Peyer's patch (tissue), 4 donors: ENCODE measurements at places on chromosomes 2 and 18.

DNA sequence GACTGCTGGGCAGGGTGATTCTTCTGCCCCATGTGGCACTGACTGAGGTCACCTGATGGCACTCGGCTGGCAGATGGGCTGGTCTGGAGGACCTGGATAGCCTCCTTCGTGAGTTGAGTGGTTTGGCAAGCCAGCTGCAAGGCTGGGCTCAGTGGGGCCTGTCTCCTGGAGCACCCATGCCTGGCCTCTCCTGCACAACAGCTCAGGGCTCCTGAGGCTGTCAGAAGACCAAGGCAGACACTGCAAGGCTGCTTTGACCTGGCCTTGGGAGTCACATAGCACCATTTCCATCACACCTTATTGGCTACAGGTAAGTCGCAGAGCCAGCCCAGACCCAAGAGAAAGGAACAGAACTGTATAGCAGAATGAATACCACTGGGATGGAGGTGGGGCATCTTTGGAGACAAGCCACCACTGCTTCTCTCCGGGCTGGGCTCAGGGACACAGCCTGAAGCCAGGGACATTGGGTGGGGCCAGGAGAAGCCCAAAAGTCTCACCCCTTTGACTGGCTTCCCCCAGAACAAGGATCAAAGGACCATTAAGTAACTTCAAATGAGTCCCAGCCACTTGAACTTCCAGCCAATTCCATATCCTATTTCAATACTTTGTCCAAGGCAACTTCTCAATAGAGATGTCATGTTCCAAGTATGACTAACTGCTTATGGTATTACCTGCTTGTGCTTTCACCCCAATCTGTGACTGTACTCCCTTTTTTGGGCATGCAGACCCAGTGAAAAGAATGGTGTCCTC lies 156.3 kb downstream of the CABLES1 start:
- no peak for DNase-seq

DNA sequence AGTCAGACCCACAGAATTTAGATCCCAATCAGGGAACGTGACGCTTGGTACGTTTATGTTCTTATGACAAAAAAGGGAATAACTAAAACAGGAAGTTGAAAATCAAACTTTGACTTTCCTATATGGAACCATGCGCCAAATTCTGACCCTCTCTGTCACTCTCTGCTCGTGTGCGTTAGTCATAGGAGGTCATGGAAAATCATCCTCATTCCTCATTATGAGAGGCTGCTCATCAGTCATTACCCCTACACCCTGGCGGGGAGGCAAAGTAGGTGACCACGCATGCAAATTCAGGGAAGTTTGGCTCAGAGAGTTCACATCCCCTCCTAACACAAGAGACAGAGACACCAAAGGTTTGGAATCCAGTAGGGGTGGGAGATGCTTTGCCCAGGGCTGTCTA lies 15.5 kb downstream of the IL1F10 start:
- DNase-seq: no peak

DNA sequence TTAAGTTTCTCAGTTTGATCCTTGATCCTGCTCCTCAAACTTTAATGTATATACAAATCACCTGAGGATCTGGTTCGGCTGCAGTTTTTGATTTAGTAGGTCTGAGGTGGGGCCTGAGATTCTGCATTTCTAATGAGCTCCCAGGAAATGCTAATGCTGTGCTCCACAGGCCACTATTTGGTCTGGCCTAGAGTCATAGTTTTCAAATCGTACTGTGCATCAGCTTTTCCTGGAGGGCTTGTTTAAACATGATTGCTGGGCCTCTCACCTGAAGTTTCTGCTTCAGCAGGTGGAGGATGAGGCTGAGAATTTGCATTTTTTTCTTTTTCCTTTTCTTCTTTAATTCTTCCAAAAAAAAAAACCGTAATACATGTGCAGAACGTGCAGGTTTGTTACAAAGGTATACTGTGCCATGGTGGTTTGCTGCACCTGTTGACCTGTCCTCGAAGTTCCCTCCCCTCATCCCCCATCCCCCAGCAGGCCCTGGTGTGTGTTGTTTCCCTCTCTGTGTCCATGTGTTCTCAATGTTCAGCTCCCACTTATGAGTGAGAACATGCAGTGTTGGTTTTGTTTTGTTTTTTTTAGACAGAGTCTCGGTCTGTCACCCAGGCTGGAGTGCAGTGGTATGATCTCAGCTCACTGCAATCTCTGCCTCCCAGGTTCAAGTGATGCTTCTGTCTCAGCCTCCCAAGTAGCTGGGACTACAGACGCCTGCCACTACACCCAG lies 42.2 kb upstream of the CD28 start:
- no peak for DNase-seq

GRCh38 chr2:160666154-160667060 lies 172.8 kb upstream of the RBMS1 start:
- DNase-seq: no peak

DNA sequence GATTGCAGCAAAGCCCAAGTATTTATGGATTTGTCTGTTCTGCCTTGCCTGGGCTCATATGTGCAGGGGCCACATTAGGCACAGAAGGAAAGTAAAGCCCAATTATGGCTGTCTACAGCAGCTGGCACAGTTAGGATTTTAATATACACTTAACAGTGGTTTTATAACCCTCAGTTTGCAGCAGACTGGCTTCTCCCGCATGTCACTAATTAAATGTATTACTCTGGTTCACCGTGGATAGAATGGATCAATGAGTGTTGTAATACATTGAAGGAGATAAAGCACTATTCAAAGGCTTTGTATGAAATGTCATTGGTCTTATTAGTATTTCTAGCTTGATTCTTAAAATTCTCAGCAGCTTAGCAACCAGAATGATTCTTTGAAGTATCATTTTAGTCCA lies 320.2 kb downstream of the KCNS3 start:
- no peak for DNase-seq

DNA sequence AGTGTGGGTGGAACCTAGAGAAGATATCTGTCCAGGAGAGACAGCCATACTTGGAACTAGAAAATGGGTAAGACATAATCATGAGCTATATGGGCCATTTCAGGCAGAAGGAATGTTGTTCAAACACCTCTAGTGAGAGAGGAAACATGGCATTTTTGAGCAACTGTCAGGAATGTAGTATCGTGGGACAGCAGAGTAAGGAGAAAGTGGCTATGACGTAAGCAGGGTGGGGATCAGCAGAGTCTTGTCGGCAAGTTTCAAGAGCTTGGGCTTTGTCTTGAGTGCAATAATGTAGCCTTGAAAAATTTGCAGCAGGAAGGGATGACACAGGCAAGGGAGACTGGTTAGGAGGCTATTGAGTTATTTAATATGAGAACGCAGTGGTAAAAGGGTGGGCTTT lies 20.4 kb downstream of the SERPINB7 start:
- no peak for DNase-seq

DNA sequence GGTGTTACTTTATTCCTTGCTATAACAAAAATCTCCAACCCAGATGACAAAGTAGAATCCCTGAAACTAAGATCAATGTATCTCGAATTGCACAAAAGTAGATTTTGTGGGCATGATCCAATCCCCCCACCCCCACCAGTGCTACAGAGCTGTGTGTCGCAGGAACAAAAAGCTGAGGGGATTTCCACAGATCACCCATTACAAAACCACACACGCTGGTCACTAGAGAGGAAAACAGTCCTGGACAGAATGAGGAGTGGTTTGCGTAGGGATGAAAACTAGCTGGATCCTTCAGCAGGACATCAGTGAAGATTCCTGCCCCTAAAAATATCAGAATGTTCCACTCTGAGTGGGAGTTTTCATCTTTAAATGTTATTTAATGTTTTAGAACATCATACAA lies 165.3 kb upstream of the STK17B start:
- DNase-seq: no peak
